ENCODE measurements at places on chromosomes 6 and 20.

DNA sequence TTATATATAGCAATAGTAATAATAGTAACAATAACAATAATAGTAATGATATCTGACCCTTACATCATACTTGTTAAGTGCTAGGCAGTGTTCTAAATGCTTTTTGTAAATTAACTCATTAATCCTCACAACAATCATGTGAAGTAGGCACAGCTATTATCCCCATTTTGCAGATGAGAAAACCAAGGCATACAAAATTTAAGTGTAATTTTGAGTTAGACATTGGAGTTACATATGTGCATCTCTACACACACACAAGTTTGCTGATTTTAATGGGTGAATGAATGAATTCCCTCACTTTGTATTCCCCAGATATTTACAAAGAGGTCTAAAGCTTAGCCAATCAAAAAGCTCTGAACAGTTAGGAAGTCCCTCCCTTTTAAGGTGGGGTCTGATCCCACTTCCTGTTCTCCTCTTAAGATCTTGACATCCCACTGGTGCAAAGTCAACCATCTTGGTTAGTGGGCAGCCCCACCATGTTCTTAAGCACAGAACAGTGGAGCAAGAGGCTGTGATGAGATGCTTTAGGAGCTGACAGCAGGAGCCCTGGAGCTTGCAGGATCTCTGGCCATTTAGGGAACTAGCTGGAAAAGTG lies 85.3 kb upstream of the FOXP4 start:
- no peak for DNase-seq

- no peak for DNase-seq
Measured at GRCh38 chr6:138013959-138014358, 93.3 kb downstream of the PERP start.

GRCh38 chr6:99026135-99026534 lies 78.4 kb upstream of the FBXL4 start:
- DNase-seq = no peak

GRCh38 chr6:147384737-147385710 lies 123.5 kb upstream of the SAMD5 start:
- no peak for DNase-seq
